ENCODE measurements at places on chromosomes 12 and 14. TPM values are rescaled to one million over a fixed set of nuclear protein-coding genes. Genes with fewer than 3 reads are reported as not detected.

Gene LBHD2
- not detected for total RNA-seq

Gene PTHLH
- not detected for total RNA-seq

- no peaks in the 10 kb centered on the region for H3K27me3 ChIP-seq
- DNase-seq, result no peak
- H3K4me3 ChIP-seq, result no peak overlapping the region
Measured at GRCh38 chr12:88552610-88553079, 27.6 kb downstream of the KITLG start.

Gene FAM90A1
- 0.40 TPM for total RNA-seq

DNA sequence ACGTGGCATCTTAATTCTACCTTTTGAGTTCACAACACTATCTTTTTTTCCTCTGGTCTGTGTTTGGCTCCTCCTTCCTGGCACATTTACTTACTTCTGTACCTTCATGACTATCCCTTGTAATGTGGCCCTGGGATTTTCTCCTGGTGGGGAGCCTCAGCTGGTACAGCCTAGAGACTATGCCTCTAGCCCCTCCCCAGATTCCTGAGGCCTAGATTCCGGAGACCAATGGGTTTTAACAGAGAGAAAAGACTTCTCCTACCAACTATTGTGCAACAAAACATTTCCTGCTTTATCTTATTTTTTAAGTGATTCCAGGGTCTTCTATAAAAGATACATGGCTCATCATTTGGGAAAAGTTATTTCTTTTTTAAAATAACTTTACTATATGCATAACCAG lies 216.2 kb upstream of the KRR1 start:
- peaks cover 8% of the 10 kb centered on the region for H3K36me3 ChIP-seq
- no peak for DNase-seq
- peaks cover 10% of the 10 kb centered on the region for H3K4me1 ChIP-seq
- H3K27ac ChIP-seq, result no peak overlapping the region
- H3K27me3 ChIP-seq, result no peaks in the 10 kb centered on the region
- no peak overlapping the region for H3K4me3 ChIP-seq

DNA sequence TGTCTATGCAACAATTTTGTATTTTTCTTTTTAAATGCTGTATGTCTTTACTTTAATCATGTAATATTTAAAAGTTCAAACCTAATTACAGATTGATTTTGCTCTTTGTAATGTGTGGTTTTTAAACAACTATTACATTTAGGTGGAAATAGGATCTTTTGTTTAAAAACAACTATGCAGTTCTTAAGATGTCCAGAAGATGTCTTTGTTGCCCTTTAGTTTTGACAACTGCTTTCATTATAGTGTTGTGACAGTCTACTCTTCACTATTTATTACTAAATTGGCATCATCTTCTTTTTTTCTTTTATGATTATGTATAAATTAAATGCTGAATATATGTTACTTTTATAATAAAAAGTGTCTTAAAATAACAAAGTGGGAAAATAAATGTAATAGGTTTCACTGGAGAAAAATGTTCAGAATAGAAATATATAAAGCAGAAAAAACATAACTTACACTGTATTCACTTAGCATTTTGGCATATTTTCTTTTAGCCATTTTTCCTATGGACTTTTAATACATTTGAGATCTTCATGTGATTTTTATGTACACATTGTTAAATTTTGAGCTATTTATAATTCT lies 27.1 kb upstream of the PCNX4 start:
- H3K36me3 ChIP-seq, result no peaks in the 10 kb centered on the region
- no peak overlapping the region for H3K4me3 ChIP-seq
- no peak overlapping the region for H3K27ac ChIP-seq
- no peaks in the 10 kb centered on the region for H3K27me3 ChIP-seq
- H3K4me1 ChIP-seq, result no peaks in the 10 kb centered on the region

Gene KANSL2
- 59.7 TPM for total RNA-seq

Gene ACVRL1
- not detected for total RNA-seq

GRCh38 chr12:96814200-96814599 lies 92.9 kb upstream of the NEDD1 start:
- H3K27ac ChIP-seq, result no peak overlapping the region
- no peaks in the 10 kb centered on the region for H3K4me1 ChIP-seq
- no peaks in the 10 kb centered on the region for H3K36me3 ChIP-seq
- H3K27me3 ChIP-seq, result no peaks in the 10 kb centered on the region
- H3K4me3 ChIP-seq, result no peak overlapping the region
- DNase-seq, result no peak

DNA sequence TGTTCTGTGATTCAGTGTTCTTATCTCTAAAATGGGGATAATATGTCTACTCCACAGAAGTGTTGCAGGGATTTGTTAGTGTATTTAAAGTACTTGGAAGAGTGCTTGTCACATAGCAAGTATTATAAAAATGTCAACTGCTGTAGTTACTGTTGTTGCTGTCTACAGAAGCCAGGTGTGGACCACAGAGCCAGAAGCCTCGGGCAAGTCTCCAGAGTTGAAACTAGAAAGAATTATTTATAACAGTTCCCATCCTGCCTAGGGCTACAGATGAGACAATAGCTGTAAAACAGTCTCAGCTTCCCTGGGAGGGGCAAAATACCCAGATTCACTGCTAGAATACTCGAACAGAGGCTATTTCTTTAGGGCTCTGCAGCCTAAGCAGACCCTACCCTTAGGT lies 55.4 kb upstream of the FUT8 start:
- DNase-seq, result no peak
- H3K4me1 ChIP-seq, result peaks cover 49% of the 10 kb centered on the region
- peaks cover 49% of the 10 kb centered on the region for H3K36me3 ChIP-seq
- no peaks in the 10 kb centered on the region for H3K27me3 ChIP-seq

Gene LTBR
- 1.5 TPM for total RNA-seq

GRCh38 chr12:122471324-122472226 lies 29.2 kb downstream of the ZCCHC8 start:
- no peak overlapping the region for H3K27ac ChIP-seq
- H3K4me1 ChIP-seq, result peaks cover 27% of the 10 kb centered on the region
- no peaks in the 10 kb centered on the region for H3K27me3 ChIP-seq
- no peak overlapping the region for H3K4me3 ChIP-seq

Gene RBM23
- total RNA-seq, result 67.2 TPM

GRCh38 chr14:20508367-20508766 lies 3.0 kb downstream of the RNASE10 start:
- H3K4me3 ChIP-seq, result no peak overlapping the region
- H3K27ac ChIP-seq, result no peak overlapping the region
- DNase-seq, result no peak
- no peaks in the 10 kb centered on the region for H3K4me1 ChIP-seq
- no peaks in the 10 kb centered on the region for H3K36me3 ChIP-seq

DNA sequence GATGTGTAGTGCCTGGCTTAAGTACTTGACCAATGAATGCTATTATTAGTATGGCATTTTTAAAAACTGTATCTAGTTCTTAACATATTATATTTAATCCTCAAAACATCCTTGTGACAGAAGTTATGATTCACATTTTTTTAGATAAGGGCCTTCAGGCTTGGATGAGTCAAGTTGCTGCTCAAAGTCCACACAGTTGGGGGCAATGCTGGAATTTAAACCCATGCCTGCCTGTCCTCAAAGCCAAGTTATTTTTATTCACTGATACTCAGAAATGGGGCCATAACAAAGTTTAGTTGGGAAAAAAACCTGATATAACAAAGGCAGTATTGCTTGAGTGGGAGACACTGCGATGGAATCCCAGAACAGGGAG lies 50.6 kb downstream of the RFX4 start:
- H3K4me1 ChIP-seq, result no peaks in the 10 kb centered on the region
- no peak overlapping the region for H3K4me3 ChIP-seq
- H3K27ac ChIP-seq, result no peak overlapping the region
- peaks cover 3% of the 10 kb centered on the region for H3K27me3 ChIP-seq

- no peak for DNase-seq
- H3K4me3 ChIP-seq, result peak overlapping the region; percentile 61
- peaks cover 48% of the 10 kb centered on the region for H3K36me3 ChIP-seq
- H3K27me3 ChIP-seq, result no peaks in the 10 kb centered on the region
- H3K27ac ChIP-seq, result peak overlapping the region; percentile 95
Measured at GRCh38 chr14:99183716-99184115, 88.3 kb downstream of the BCL11B start.

GRCh38 chr14:97113339-97113738 lies 316.2 kb downstream of the VRK1 start:
- peaks cover 9% of the 10 kb centered on the region for H3K4me1 ChIP-seq
- H3K36me3 ChIP-seq, result peaks cover 3% of the 10 kb centered on the region
- H3K27me3 ChIP-seq, result peaks cover 7% of the 10 kb centered on the region

GRCh38 chr12:16112612-16113560 lies 164.6 kb downstream of the SLC15A5 start:
- no peak for DNase-seq
- H3K36me3 ChIP-seq, result no peaks in the 10 kb centered on the region
- H3K27me3 ChIP-seq, result peaks cover 4% of the 10 kb centered on the region
- H3K4me3 ChIP-seq, result no peak overlapping the region
- no peak overlapping the region for H3K27ac ChIP-seq
- no peaks in the 10 kb centered on the region for H3K4me1 ChIP-seq

DNA sequence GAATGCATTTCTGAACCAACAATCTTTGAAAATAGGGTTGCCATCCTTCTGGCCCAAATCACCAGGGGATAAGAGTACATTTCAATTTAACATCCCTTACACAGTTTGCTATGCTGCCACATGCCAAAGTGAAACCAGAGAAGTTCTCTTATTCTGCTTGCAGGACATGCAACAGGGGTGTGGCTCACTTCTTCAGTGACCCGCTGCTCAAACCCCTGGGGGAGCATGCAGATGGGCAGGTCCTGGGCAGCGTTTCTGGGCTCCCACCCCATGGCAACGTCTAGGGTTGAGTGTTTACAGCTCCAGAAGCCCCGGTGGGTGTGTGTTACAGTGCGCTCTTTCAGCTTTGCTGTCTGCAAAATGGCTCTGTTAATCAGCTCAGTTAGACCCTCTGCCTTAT lies 1306.3 kb upstream of the TMEM132C start:
- no peak for DNase-seq
- H3K4me3 ChIP-seq, result no peak overlapping the region
- H3K27me3 ChIP-seq, result no peaks in the 10 kb centered on the region
- no peak overlapping the region for H3K27ac ChIP-seq
- H3K36me3 ChIP-seq, result no peaks in the 10 kb centered on the region

Gene C14orf93
- total RNA-seq, result 10.5 TPM

DNA sequence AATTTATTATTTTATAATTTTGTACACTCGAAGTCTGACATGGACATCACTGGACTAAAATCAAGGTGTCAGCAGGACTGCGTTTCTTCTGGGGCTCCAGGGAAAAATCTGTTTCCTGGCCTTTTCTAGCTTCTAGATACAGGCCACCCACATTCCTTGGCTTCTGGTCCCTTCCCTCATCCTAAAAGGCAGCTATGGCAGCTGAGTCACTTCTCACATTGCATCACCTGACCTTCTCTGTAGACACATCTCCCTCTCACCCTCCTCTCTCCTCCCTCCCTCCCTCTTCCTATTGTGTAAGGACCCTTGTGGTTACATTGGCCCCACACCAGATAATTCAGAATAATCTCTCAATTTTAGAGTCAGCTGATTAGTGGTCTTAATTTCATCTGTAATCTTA lies 92.4 kb downstream of the RPS6KA5 start:
- H3K36me3 ChIP-seq, result peaks cover 43% of the 10 kb centered on the region
- H3K27ac ChIP-seq, result peak overlapping the region; percentile 67
- no peaks in the 10 kb centered on the region for H3K27me3 ChIP-seq
- H3K4me3 ChIP-seq, result no peak overlapping the region
- H3K4me1 ChIP-seq, result peaks cover 44% of the 10 kb centered on the region

DNA sequence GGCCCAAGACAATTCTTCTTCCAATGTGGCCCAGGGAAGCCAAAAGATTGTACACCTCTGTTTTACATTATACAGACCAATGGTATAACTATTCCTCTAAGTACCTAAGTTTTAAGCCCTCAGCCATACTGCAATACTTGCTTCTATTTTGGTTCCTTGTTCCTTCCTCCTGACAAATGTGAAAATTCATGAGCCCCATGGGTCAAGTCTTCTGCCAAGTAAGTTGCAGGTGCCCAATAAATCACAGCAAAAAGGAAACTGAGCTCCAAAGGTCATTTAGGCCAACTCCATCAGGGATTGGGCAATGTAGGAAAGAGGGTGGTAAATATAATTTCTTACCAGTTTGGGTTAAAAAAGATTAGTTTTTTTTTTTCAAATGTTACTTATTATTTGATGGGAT lies 57.7 kb upstream of the NPFF start:
- H3K27ac ChIP-seq, result no peak overlapping the region
- H3K27me3 ChIP-seq, result no peaks in the 10 kb centered on the region
- peaks cover 19% of the 10 kb centered on the region for H3K36me3 ChIP-seq
- no peak overlapping the region for H3K4me3 ChIP-seq
- H3K4me1 ChIP-seq, result peaks cover 46% of the 10 kb centered on the region
- DNase-seq, result no peak

Gene ESPL1
- total RNA-seq, result 67.7 TPM

- no peaks in the 10 kb centered on the region for H3K36me3 ChIP-seq
- peak; percentile 26 for DNase-seq
- H3K27me3 ChIP-seq, result no peaks in the 10 kb centered on the region
- H3K27ac ChIP-seq, result peak overlapping the region; percentile 61
- peaks cover 27% of the 10 kb centered on the region for H3K4me1 ChIP-seq
Measured at GRCh38 chr12:96427269-96427729, 27.1 kb upstream of the CDK17 start.

- no peaks in the 10 kb centered on the region for H3K36me3 ChIP-seq
- H3K4me3 ChIP-seq, result no peak overlapping the region
- no peak for DNase-seq
- no peaks in the 10 kb centered on the region for H3K4me1 ChIP-seq
- no peak overlapping the region for H3K27ac ChIP-seq
Measured at GRCh38 chr12:110796952-110797351, 49.8 kb upstream of the CCDC63 start.

- H3K27me3 ChIP-seq, result peaks cover 21% of the 10 kb centered on the region
- no peaks in the 10 kb centered on the region for H3K4me1 ChIP-seq
- H3K27ac ChIP-seq, result no peak overlapping the region
- no peaks in the 10 kb centered on the region for H3K36me3 ChIP-seq
- no peak overlapping the region for H3K4me3 ChIP-seq
Measured at GRCh38 chr12:102429211-102430154, 50.9 kb downstream of the IGF1 start.

DNA sequence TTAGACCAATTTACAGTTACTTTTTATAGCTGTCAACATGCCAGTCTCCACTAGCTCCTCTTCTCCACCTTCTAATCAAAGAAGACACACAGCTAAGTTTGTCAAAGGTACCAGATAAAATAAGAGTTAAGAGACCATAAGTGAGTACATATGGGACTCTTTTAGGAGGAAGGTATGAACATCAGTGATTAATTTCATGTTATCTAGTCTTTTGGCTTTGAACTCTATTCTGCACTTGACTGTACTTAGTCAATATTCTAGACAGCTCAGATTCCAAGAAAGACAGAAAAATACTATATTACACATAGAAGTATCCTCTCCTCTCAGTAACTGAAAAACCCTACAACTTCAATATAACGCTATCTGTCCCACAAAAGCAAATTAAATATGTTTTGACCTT lies 28.1 kb downstream of the CAPRIN2 start:
- H3K36me3 ChIP-seq, result peaks cover 9% of the 10 kb centered on the region
- peaks cover 7% of the 10 kb centered on the region for H3K4me1 ChIP-seq
- no peak overlapping the region for H3K4me3 ChIP-seq
- no peaks in the 10 kb centered on the region for H3K27me3 ChIP-seq

Gene KCNH3
- total RNA-seq, result 10.9 TPM

GRCh38 chr14:103657471-103657870 lies 28.5 kb downstream of the KLC1 start:
- H3K36me3 ChIP-seq, result peaks cover 22% of the 10 kb centered on the region
- H3K4me3 ChIP-seq, result no peak overlapping the region
- no peaks in the 10 kb centered on the region for H3K27me3 ChIP-seq
- no peak for DNase-seq

Gene IRAK3
- total RNA-seq, result 0.33 TPM

Gene RNASE3
- total RNA-seq, result not detected

Gene CHGA
- not detected for total RNA-seq
